T-cell (primary cell): ENCODE measurements at places on chromosomes 1 and 21.
A peak's percentile ranks its signal among the peaks of the same experiment; 100 is the strongest.

- no peak for DNase-seq
- H3K27ac ChIP-seq = no peak overlapping the region
- H3K4me1 ChIP-seq = no peaks in the 10 kb centered on the region
Observed at GRCh38 chr1:218996362-218996761, 177.3 kb upstream of the LYPLAL1 start.

DNA sequence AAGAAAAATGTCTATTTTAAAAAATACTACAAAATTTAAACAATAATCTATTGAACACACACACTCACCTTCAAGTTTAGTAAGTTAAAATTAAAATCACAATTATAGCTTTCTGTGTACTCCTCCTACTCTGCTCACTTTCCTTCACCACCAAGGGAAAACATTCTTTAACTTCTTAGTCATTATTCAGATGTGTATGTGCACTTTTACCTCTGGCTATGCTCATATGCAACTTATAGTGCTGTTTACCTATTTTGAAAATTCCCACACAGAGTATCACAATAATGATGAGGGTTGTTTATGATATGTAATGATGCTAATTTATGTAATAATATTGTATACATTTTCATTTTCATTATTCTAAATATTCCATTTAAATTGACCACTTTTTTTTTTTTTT, 661.4 kb downstream of the MRPL39 start:
- no peak overlapping the region for H3K27ac ChIP-seq
- no peaks in the 10 kb centered on the region for H3K4me1 ChIP-seq
- DNase-seq = no peak
- no peaks in the 10 kb centered on the region for H3K36me3 ChIP-seq
- H3K4me3 ChIP-seq = no peak overlapping the region
- no peaks in the 10 kb centered on the region for H3K27me3 ChIP-seq

- H3K27me3 ChIP-seq = no peaks in the 10 kb centered on the region
- no peak overlapping the region for H3K4me3 ChIP-seq
- peaks cover 5% of the 10 kb centered on the region for H3K36me3 ChIP-seq
- peaks cover 34% of the 10 kb centered on the region for H3K4me1 ChIP-seq
- DNase-seq = no peak
Observed at GRCh38 chr21:41359286-41359685, 2.5 kb upstream of the MX2 start.

GRCh38 chr21:29719521-29719920, 220.3 kb downstream of the GRIK1 start:
- no peak overlapping the region for H3K27ac ChIP-seq
- no peak for DNase-seq

- H3K27me3 ChIP-seq = no peaks in the 10 kb centered on the region
- H3K36me3 ChIP-seq = no peaks in the 10 kb centered on the region
- H3K27ac ChIP-seq = no peak overlapping the region
- H3K4me1 ChIP-seq = no peaks in the 10 kb centered on the region
Observed at GRCh38 chr1:178862416-178862815, 8.5 kb downstream of the ANGPTL1 start.

GRCh38 chr1:26861286-26861701, 1.7 kb upstream of the SFN start:
- peaks cover 2% of the 10 kb centered on the region for H3K27me3 ChIP-seq
- H3K4me1 ChIP-seq = peaks cover 31% of the 10 kb centered on the region
- H3K36me3 ChIP-seq = peaks cover 12% of the 10 kb centered on the region
- H3K27ac ChIP-seq = no peak overlapping the region
- DNase-seq = no peak

DNA sequence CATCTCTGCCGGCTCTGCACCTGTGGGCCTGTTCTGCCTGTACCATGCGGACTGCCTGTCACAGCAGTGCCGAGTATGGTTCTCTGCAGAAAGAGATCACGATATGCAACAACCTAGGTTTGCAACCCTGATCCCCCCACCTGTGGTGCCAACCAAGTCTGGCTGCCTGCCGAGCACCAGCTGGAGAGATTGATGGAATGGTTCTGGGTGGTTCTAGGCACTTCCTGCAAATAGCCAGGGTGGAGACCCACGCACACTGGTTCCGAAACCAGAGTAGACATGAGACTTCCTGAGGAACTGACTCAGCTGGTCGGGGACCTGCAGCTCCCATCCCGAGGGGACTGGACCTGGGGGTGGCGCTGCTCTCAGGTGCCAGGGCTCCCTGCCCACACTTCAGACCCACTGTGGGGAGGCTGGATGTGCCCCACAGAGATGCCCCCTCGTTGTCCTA, 5.4 kb downstream of the TPRG1L start:
- no peaks in the 10 kb centered on the region for H3K27me3 ChIP-seq
- H3K36me3 ChIP-seq = peaks cover 25% of the 10 kb centered on the region
- no peak overlapping the region for H3K4me3 ChIP-seq
- no peak overlapping the region for H3K27ac ChIP-seq
- DNase-seq = no peak

GRCh38 chr21:41711416-41712007, 55.3 kb downstream of the RIPK4 start:
- no peak overlapping the region for H3K27ac ChIP-seq
- H3K4me1 ChIP-seq = no peaks in the 10 kb centered on the region

GRCh38 chr1:185170291-185170848, 13.4 kb downstream of the SWT1 start:
- DNase-seq = peak; percentile 24
- no peaks in the 10 kb centered on the region for H3K4me1 ChIP-seq
- H3K27me3 ChIP-seq = no peaks in the 10 kb centered on the region
- no peak overlapping the region for H3K4me3 ChIP-seq
- H3K27ac ChIP-seq = no peak overlapping the region

DNA sequence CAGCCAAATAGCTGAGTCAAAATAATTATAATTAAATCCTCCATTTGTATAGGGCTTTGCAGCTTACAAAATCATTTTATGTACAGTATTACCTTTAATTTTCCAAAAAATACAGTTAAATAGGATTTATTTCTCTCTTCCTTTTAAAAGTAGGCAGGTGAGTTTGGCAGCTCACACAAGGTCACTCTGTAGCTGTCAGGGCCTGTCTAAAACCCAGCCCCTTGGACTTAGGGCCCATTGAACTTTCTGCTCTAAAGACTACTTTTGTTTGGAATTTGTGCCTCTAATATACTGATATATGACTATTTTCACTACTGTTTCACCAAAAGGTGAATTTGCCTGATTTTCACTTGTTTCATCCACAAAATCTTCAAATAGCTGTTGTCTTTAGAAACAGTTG, 10.3 kb downstream of the ROR1 start:
- no peak overlapping the region for H3K4me3 ChIP-seq
- peaks cover 3% of the 10 kb centered on the region for H3K27me3 ChIP-seq
- no peak overlapping the region for H3K27ac ChIP-seq
- no peaks in the 10 kb centered on the region for H3K36me3 ChIP-seq
- H3K4me1 ChIP-seq = no peaks in the 10 kb centered on the region

DNA sequence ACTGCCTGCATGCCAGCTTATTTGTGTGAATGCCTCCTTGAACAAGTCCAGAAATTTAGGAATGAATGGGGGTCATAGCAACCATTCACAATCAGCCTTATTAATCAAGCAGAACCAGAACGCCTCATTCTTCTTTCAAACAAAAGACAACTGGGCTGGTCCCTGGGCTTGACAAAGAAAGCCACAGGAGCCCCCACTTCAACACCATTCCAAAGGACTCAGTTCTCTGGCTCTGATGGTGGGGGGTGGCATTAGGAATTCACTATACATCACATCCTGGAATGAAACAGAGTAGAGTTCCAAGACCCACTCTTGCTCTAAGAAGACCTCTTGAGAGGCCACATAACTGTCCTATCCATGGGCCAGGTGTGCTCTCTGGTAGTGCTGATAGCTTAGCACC, 186.6 kb upstream of the ST6GALNAC5 start:
- no peaks in the 10 kb centered on the region for H3K4me1 ChIP-seq
- no peak overlapping the region for H3K4me3 ChIP-seq
- H3K27ac ChIP-seq = no peak overlapping the region
- no peak for DNase-seq
- H3K36me3 ChIP-seq = no peaks in the 10 kb centered on the region

GRCh38 chr21:38915546-38915945, 109.8 kb downstream of the ETS2 start:
- no peak overlapping the region for H3K27ac ChIP-seq
- no peaks in the 10 kb centered on the region for H3K36me3 ChIP-seq
- no peak overlapping the region for H3K4me3 ChIP-seq
- no peaks in the 10 kb centered on the region for H3K4me1 ChIP-seq
- DNase-seq = no peak

- H3K36me3 ChIP-seq = no peaks in the 10 kb centered on the region
- no peaks in the 10 kb centered on the region for H3K27me3 ChIP-seq
- H3K4me3 ChIP-seq = no peak overlapping the region
- H3K27ac ChIP-seq = no peak overlapping the region
Observed at GRCh38 chr1:229217716-229218115, 53.2 kb upstream of the RAB4A start.

DNA sequence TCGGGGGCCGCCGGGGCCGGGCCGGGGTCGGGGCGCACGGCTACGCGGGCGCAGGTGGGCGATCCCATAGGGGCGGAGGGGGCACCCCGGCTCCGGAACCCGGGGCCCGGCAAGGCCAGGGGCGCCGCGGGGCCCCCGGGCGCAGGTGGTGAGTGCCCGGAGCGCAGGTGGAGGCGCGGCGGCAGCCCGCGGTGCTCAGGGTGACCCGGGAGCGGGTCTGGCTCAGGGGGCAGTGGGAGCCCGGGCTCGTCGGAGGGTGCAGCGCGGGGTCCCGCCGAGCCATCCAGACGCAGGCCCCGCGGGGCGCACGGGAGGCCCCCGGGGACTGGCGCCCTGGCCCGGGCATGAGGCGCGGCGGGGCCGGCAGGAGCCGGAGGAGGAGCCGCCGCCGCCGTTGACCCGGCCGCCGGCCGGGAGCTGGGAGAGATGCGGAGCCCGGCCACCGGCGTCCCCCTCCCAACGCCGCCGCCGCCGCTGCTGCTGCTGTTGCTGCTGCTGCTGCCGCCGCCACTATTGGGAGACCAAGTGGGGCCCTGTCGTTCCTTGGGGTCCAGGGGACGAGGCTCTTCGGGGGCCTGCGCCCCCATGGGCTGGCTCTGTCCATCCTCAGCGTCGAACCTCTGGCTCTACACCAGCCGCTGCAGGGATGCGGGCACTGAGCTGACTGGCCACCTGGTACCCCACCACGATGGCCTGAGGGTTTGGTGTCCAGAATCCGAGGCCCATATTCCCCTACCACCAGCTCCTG, 489 bp downstream of the CELSR2 start:
- no peak overlapping the region for H3K27ac ChIP-seq
- DNase-seq = no peak
- H3K4me1 ChIP-seq = peaks cover 39% of the 10 kb centered on the region
- no peaks in the 10 kb centered on the region for H3K36me3 ChIP-seq
- no peaks in the 10 kb centered on the region for H3K27me3 ChIP-seq
